ENCODE measurements at places on chromosomes 12 and 14. TPM values are rescaled to one million over a fixed set of nuclear protein-coding genes. Genes with fewer than 3 reads are reported as not detected.

The KRT77 gene
- not detected for total RNA-seq

The ANKS1B gene
- total RNA-seq: not detected

The TAS2R20 gene
- total RNA-seq: 3.7 TPM

The OR4E2 gene
- total RNA-seq: 0.12 TPM

The HOXC12 gene
- not detected for total RNA-seq

The KRT85 gene
- not detected for total RNA-seq

The RNU4-1 gene
- 1,753 TPM for total RNA-seq
